ENCODE measurements at places on chromosomes 6 and 20.

DNA sequence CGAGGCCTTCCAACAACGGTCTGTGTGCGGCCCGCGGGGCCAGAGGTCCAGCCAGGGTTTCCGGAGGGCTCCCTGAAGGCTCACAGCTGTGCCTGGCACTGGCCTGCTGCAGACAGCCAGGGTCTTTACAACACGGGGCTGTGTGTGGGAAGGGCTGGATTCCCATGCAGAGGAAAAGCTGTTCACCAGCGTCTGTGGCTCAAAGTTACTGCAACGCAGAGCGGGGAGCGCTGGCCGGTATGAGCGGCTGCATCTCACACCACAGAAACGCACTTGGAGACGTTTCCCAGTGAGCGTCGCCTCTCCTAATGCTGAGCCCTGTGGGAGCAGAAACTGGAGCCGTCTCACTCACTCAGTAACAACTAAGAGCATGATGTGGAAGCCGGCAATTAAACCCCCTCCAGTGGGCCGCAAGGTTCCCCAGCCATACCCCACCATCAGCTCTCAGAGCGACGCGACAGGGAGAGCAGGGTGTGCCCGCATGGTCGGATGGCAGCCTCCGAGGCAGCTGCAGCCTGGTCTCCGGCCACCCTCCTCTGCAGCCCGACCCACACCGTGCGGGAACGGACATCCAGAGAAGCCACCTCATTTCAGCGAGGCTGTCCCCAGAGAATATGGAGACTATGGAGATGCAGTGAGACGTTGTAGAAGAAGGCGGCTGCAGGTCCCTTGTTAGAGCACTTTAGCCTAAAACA, 42.6 kb downstream of the DLL1 start:
- no peak for DNase-seq

DNA sequence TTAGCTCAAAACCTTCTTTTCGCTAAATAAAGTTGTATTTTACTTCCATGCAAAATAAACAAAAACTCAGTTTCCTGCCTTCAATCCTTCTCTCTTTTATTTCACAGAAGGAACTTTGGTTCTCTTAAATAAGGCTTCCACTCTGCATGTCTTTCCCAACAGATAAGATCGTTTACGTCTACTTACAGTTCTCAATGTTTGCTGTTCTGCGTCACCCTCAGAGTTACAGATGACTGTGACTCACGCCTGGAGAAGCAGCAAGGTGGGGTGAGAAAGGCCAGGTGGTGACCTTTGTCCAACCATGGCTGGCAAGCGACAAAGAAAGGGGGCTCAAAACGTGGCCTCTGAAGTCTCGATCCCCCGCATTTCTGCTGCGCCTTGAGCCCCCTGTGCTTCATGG, 51.4 kb upstream of the RPS6KA2 start:
- DNase-seq: no peak

DNA sequence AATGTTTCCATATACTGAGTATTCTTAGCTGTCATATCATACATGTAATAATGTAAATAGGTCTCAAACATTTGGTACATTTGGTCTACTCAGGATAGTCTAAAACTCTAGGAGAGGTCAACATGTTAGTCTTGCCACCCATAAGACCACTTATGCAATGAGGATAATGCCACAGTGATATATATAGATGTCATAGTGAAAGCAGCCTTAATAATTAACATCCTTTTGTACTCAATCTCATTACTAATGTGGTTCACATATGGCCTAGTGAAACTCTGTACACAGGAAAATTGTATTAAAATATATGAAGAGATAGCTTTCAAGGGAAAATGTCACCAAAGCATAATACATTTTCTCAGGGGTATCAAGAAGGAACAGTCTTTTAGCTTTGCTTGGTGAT, 577.9 kb downstream of the TFAP2B start:
- no peak for DNase-seq

- DNase-seq: no peak
Measured at GRCh38 chr20:63567386-63568169, 6.5 kb downstream of the HELZ2 start.

- DNase-seq: no peak
Measured at GRCh38 chr6:166202321-166202733, 34.7 kb upstream of the TBXT start.

- no peak for DNase-seq
Measured at GRCh38 chr6:140849456-140849855, 1283.3 kb upstream of the GJE1 start.

- no peak for DNase-seq
Measured at GRCh38 chr6:6577735-6578134, 10.8 kb upstream of the LY86 start.

DNA sequence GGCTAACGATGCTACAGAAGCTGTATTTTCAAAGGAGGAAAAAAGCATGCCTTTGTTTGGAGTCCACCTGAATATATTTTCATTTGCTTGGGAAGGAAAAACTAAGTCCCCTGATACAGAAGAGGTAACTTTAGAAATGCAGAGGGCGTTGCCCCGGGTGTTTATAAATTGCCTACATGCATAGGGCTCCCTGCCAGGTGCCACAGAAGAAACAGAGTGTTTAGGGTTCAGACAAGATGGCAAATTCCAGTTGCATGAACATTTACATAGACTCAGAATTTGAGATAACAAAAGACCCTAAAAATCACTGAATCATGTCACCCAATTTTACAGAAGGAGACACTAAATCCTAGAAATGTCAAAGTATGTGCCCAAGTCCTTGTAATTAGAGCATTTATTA, 19.9 kb downstream of the RIN2 start:
- DNase-seq: no peak

Data from stimulated activated CD4-positive, alpha-beta T cell treated with anti-CD3 and anti-CD28 coated beads, Interleukin-1b, Interleukin-23, amount 100 ng/mL, for 1 hour (primary cell).